ENCODE measurements at places on chromosomes 12 and 14.

GRCh38 chr14:21940887-21941856, 267.6 kb upstream of the OR4E1 start:
- peak; percentile 51 for DNase-seq

DNA sequence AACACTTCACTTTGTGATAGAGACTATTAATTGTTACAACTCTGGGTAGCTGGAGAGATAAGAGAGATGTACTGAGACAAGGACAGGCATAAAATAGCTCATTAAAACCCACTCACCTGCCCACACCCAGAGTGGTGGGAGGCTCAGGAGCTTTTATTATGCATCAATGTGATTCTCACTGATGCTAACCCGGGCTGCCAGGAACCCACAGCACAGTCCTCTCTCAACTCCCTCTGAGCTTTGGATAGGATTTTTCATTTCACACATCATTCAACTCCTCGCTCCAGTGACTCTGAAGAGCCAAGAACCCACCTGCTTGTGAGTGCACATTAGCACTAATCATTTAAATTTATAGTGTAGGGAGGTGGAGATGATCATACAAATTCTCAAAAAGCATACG, 827.9 kb downstream of the FLRT2 start:
- DNase-seq: no peak

DNA sequence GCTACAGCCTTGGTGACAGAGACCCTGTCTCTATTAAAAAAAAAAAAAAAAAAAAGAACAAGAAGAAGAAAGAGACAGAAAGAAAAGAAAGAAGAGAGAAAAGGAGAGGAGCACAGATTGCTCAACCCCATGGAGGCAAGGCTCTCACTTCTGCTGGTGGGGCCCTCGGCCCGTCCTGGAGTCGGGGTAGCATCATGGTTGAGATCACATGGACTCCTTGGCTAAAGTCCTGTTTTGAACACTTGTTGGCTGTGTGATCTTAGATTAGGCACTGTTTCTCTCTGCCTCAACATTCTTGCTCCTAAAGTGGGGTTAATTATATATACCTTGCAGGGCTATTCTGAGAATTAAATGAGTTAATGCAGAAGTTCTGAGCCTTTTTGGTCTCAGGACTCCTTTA, 207.7 kb downstream of the CACNA1C start:
- DNase-seq: no peak

DNA sequence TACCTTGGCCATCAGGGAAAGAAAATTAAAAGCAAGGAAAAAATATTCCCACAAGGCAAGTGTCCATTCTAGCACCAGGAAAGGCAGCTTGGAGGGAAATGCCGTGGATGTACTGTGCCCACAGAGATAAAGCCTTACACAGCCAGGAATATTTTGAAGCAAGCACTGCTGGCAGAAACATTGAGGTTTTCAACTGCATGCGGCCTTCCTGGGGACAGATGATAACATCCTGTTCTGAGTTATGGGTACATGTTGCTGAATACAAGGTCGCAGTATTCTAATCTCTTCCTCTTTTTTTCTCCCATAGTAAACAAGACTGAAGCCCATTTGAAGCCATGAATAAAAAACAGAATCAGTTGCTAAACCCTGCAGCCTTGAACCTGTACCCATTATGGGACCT, 197.1 kb downstream of the BTG1 start:
- no peak for DNase-seq

DNA sequence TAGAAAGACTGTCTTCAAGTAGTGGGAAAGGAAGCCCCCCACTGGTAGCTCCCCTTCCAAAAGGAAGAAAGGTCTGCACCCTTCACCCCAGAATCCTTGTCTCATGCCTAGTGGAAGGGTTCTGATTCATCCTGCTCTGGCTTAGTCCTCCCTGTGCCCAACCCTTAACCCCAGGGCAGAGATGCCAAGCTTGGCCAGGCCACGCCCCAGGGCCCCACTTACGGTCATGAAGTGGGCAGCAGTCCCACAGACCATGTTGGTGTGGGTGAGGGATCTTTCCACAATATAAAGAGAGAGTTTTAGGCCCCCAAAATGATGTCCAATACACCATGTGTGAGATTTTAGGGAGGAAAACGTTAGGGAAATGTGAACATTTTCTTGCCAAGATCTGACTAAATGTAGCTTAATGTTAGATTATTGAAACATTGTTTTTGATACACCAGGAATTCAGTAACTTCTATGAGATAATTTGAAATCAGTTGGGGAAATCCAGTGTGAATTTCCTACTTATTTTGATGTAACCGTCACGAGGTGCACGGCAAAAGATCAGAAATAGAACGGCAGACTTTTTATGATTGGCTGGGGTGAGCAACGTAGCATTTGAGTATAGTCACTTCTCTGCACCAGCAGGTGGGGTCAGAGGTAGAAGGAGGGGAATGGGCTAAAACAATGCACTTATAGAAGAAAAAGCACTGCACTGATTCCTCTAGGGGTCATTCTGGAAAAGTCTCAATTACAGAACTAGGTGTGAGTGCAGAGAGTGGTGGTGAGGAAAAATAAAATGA, 8.2 kb upstream of the SSPN start:
- DNase-seq: no peak

Measured in CD4-positive, alpha-beta T cell treated with Interleukin-1 beta for 1 hour (primary cell).